CD4-positive, alpha-beta T cell treated with Interferon gamma for 1 hour (primary cell): ENCODE measurements at places on chromosomes 2 and 18.

DNA sequence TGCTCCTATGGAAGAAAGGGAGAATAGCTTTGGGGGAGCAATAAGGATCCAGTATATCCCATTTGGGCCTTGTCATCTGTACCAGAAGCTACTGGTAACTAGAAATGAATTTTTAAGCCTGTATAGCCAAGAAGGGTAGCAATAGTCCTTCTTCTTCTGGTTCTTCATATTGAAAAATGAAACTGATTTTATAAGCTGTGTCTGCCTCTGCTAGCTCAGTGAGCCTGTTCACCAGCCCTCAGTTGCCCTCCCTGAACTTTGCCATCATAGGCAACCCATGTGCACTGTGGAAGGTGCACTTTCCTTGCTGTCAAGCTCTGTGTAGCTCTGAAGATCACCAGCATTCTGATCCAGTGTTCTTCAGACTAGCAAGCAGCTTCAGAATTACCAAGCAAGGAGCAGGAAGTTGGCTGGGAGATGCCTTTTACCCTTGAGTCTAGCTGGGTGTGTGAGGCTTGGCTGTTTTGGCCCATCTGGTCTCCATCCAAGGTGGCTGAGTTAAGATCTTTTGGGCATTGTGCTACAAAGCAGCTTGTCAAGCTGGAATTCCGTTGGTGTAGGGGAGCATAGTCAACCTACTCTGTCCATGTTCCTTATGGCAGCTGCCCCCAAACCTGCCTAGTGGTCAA lies 55.8 kb upstream of the MGAT5 start:
- DNase-seq, result no peak

DNA sequence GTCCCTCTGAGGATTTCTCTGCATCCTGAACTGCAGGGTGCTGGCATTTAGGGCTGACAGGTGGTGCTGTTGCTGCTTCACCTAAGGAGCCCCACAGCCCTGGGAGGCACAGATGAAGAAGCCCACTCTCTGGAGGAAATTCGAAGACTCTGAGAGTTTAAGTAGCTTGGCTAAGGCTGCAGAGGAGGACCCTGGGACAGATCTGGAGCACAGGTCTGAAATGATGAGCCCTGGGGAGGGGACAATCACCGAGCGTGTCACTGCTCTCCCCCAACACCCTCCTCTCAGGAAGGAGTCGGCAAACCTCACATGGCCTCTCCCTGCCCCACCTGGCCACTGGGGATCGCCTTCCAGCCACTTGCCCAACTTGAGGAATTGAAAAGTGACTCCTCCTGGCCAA lies 18.6 kb downstream of the CYP27C1 start:
- DNase-seq, result no peak

DNA sequence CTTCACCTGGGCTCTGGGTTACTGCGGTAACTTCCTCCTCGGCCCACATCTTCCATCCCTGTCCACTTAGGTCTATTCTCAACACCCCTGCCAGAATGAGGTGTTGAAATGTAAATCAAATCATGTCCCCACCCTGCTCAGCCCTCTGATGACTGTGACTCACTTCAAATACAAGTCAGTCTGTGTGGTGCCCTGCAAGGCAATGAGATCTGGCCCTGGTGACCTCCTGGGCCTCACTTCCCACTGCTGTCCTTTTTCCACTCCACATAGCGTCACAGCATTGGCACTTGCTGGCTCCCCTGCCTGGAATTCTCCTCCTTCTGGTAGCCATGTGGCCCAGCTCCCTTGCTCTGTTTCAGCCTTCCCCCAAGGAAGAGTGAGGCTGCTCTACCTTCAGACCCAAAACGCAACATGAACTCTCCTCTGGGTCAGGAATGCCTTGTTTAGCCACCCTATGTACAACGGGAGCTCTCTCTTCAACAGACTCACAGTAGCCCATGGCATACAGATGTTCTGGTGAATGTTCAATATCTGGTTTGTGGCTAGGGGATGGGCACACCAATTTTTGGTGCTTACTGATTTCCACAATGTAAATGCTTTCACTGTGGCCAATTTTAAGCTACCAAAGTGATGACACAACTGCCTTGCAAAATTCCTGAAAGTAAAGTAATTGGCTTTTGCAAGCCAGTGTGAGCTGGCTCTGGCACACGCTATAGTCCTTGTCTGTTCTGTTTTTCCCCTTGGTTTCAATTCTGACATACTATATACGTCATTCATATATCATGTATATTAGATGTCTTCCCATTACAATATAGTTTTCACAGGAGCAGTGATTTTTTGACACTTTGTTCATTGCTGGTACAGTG lies 550.3 kb upstream of the HS6ST1 start:
- no peak for DNase-seq

- no peak for DNase-seq
These were observed 7.0 kb upstream of the SOX11 start for GRCh38 chr2:5685225-5685624.

- DNase-seq, result no peak
These were observed 8.8 kb downstream of the COL4A4 start for GRCh38 chr2:227154986-227155774.

DNA sequence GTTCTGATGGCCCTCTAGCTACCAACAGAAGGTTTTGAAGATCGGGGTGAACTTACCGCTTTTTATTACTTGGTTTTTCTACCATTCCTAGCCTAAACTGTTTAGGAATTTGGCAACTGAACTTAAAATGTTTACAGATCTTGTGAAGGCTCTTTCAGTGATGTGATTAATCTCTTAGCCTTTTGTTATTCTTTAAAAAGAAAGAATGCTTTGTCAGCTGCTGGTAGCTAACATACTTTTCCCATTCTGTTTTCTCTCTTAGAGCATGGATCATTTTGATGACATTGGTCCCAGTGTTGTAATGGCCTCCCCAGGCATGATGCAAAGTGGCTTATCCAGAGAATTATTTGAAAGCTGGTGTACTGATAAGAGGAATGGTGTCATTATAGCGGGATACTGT lies 18.1 kb downstream of the CPSF3 start:
- no peak for DNase-seq

DNA sequence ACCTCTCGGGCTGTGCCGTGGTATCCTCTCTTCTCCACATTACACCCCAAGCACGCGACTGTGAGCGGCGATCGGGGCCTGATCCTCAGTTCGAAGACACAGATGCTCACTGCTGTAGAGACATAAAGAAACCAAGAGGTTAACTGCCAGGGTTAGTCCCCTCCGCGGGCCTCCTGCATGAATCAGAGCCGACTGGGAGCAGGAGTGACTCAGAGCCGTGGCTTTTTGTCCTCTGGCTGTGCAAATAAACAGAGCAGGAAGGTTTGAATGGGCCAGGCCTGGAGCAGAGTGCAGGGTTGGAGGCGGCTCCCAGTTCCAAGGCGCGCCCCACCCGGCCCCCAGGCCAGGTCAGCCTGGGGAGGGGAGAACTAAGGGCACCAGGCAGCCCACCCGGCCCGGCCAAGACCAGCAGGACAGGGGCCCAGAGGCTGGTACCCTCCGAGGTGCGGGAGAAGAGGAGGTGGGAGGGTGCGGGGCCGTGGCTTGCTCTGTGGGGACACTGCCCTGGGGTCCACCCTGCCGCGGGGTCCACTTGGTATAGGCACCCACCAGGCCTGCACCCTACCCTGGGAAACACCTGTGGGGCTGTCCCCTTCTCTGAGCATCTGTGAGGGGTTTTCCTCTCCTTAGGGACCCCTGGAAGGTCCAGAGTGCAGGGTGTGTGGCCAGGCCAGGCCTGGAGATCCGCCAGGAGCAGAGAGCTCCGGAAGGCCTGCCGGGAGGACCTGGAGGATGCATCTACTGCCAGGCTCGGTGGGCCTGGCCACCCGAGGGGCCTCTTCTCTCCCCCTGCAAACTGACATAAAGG lies 16.5 kb downstream of the TWIST2 start:
- DNase-seq, result no peak

- no peak for DNase-seq
These were observed 3.3 kb upstream of the SATB2 start for GRCh38 chr2:199460846-199461710.
